Mesenteric fat pad (tissue), 1 donor: ENCODE measurements at places on chromosomes 11 and 22.
A peak's percentile ranks its signal among the peaks of the same experiment; 100 is the strongest.

- no peak for DNase-seq
Measured at GRCh38 chr22:47580121-47580520, 817.7 kb downstream of the TBC1D22A start.

GRCh38 chr11:9148035-9148434 is 56.6 kb upstream of the SCUBE2 start:
- DNase-seq: no peak

DNA sequence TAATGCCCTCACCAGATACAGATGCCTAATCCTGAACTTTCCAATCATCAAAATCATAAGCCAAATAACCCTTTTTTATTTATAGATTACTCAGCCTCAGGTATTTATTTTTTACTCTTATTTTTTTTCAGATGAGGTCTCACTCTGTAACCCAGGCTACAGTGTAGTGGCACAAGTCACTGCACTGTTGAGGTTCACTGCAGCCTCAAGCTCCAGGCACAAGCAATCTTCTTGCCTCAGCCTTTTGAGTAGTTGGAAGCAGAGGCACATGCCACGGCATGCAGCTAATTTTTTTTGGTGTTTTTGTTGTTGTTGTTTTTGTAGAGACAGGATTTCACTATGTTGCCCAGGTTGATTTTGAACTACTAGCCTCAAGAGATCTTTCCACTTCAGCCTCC is 49.5 kb downstream of the TTC28 start:
- no peak for DNase-seq

DNA sequence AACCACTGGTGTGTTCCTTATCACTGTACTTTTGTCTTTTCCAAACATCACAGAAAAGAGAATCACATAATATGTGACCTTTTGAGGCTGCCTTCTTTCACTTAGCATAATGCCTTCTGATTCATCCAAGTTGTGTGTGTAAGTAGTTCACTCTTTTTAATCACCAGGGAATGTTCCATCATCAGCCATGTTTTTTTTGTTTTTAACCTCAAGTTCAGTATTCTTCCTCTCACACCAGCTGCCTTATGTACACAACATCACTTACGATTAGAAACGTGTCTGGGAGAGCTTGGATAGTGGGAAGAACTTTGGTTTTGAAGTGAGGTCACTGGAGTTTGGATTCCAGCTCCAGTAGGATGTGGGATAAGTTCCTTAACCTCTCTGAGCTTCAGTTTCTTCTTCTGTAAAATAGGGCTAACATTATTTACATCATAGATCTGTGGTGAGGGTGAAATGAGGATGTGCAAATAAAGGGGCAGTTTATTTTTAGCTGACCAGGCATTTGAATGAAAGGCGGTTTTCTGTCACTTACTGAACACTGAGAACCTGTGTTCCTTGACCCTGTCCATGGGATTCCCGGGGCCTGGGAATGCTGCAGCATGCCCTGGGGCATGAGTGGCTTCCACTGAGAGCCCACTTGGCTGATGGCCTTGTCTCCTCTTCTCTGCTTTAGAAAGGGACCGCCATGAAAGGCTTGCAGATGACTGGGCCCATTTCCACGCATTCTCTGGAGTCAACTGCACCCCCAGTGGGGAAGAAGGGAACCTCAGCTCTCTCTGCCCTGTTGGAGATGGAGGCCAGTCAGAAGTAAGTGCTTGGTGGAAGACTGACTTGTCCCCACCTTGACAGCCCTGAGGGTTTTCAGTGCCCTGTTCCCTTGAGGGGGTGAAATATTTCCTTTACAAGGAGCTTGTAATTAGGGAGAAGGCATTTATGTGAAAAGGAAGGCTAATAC is 92.6 kb downstream of the DEPDC5 start:
- no peak for DNase-seq

- no peak for DNase-seq
Measured at GRCh38 chr11:104653407-104653806, 244.9 kb downstream of the CASP12 start.

DNA sequence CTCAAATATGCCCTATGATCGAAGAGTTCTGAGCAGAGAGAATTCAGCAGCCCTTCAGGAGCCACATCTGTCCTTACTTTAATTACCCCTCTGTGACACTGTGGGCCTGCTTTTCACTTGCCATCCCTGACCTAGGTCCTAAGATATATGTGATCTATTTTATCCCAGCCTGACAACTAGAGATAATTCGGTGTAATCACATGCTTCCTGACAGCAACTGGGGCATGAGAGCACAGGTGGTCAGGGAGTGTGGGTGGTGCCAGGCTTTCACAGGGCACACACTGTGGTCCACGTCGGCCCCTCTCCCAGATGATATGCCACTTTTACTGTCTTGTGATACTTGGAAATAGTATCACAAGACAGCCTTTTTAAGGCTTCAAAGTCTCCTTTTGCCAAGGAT is 3.9 kb downstream of the TUBA8 start:
- DNase-seq: no peak

DNA sequence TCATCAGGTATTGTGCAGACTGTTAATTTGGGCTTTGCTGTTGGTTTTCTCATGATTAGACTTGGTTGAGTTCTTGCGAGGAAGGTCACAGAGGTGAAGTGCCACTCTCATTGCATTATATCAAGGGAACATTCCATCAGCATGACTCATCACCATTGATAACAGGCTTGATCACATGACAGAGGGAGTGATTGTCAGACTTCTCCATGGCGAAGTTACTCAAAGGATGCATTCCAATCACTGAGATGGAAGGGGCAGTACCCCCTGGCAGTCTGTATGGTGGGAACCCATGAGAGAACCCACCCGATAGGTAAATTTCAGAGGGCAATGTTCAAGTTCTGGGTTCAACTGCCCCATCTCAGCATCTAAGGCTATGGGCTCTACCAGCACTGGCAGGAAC is 19.4 kb upstream of the P2RY2 start:
- DNase-seq: peak; percentile 33

DNA sequence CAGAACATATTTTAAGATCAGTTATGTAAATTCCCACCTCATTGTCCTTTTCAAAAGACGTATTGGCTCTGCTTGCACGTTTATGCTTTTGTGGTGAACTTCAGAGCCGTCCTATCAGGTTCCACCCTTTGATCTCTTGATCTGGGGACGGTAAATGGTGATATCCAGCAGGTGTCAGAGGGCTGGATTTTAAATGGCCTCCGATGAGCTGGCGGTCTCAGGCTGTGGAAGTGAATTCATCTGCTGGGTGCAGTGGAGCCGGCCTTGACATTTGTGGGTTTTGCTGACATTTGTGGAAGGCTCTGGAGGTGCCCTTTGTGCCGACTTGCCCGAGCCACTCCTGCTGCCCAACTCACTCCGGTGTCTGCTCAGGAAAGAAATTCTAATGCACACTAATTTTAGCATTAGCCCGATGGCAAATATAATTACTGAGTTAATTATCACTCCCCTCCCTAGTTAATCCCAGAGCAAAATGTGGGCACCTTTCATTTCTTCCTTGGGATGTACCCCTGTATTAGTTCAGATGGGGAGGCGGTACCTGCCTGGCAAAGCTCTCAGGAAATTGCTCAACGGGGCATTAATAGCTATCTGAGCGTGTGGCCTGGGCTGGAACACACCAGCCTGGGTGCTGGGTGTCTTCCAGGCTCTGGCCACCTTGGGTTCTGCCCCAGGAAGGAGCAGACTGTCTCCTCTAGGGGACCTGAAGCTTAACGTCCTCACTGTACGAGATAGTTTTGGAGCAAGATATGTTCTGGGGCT is 9.1 kb downstream of the LRP5 start:
- DNase-seq: no peak

DNA sequence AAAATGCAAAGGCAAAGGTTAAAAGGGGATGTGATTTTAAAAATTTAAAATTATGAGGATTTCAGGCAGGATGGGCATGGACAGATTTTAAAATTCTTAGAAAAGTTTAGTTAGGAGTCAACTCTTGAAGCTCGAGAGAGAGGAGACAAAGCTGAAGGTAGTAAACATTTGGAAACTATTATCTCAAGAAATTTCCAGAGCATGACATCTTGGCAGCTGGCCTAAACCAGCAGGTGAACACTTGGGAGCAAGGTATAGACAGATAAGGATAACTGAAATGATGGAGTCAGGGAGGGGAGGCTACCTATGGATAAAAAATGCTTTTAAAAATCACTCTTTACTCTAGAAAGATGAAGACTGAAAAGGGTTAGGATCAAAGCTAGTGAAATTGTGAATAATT is 13.7 kb downstream of the POU2AF3 start:
- DNase-seq: no peak

GRCh38 chr22:46119093-46119728 is 31.1 kb upstream of the PPARA start:
- no peak for DNase-seq

GRCh38 chr11:112826026-112826425 is 135.2 kb upstream of the NCAM1 start:
- DNase-seq: no peak
